RCC 7860 (cell line): ENCODE measurements at places on chromosomes 4 and X.

DNA sequence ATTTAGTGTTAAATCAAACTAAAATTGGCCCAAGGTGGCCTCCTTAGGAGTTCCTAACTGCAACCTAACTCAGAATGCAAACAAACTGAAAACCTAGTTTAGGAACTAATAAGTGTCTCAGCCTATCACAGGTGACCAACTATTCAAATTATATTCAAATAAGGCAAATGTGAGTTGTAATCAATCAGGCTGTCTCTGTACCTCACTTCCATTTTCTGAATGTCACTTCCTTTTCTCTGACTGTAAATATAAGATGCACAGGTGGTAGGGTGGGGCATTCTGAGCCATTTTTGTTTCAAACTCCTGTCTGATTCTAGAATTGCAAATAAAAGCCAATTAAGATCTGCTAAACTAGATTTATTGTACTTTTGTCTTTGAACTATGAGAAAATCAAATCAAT is 401.5 kb downstream of the PPP3CA start:
- DNase-seq = no peak

- DNase-seq = peak; percentile 9
Measured at GRCh38 chrX:38260231-38260630, 39.6 kb upstream of the SRPX start.

DNA sequence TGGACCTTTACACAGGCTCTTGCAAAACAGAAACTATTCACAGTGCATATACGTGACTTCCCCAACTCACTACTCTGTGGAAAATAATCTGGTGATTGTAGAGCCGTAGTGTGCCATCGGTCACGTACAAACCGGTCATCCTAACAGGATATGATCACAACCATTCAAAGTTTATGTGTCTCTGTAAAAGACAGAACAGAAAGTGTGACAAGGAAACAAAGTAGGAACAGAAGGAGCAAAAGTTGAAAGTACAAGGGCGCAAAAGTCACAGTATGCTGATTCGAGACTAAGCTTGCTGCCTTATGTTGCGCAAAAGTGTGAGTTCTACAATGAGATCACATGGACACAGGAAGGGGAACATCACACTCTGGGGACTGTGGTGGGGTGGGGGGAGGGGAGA is 18.6 kb downstream of the MEPE start:
- no peak for DNase-seq

GRCh38 chrX:153935326-153935851 is 552 bp upstream of the NAA10 start:
- DNase-seq = peak; percentile 3

DNA sequence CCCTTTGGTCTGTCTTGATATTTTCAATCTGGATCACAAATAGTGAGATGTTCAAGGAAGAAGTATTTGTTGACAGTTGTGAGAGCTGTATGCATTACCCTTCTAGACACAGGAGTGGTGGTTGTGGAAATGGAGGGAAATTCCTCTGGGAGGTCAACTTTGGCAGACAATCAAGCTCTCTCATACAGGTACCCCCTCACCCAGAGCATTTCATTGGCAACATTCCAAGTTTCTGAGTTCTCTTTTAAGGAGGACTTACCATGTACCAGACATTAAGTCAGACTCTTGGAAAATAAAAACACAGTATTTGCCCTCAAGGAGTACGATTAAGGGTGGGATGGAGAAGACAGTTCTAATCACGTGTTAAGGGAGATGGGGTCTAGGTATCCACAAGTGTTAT is 45.3 kb downstream of the KLHL15 start:
- DNase-seq = no peak

DNA sequence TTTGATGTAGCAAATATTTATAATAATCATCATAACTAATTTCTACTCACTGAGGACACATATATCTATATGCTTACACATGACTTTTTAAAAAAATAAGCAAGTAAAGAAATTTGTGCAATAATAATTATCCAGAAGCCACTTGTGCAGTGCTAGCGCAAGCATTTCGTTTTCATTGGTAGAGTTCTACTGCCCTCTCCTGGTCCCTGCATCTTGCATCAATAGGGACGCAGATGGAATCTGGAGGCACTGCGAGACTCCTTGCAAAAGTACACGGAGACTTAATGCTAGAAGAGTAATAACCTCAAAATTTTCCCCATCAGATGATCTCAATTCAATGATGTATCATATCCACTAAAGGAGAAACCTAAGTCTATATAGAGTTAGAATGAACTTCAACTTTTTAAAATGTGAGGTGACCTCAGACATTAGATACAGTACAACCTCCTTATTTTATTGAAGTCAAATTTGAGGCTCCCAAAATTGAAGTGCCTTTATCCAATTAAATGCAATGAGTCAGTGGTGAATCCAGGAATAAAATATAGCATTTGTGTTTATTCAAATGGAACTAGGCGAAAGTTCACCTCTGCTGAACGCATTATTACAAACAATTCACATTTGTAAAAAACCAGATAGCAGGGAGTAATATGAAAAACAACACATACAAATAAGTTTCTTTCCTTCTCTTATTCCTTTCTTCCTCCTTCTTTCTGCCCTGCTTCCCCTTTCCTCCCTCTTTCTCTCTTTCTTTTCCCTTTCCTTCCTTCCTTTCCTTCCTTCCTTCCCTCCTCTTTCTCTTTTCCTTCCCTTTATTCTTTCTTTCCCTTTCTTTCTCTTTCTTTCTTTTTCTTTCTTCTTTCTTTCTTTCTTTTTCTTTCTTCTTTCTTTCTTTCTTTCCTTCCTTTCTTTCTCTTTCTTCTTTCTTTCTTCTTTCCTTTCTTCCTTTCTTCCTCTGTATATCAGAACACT is 450.0 kb downstream of the ANKRD50 start:
- DNase-seq = peak; percentile 24

DNA sequence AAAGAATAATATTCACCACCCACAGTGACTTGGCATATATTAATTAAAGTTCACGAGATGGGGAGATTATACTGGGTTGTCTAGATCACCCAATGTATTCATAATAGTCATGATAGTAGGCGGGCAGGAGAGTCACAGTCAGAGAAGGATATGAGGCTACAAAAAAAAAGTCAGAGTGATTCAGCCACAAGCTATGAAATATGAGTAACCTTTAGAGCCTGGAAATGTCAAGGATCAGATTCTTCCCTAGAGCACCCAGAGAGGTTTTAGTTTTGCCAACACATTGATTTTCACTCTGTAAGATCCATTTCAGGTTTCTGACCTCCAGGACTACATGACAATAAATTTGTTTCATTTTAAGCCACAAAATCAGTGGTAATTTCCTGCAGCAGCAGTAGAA is 501.9 kb downstream of the GABRG1 start:
- DNase-seq = peak; percentile 55

DNA sequence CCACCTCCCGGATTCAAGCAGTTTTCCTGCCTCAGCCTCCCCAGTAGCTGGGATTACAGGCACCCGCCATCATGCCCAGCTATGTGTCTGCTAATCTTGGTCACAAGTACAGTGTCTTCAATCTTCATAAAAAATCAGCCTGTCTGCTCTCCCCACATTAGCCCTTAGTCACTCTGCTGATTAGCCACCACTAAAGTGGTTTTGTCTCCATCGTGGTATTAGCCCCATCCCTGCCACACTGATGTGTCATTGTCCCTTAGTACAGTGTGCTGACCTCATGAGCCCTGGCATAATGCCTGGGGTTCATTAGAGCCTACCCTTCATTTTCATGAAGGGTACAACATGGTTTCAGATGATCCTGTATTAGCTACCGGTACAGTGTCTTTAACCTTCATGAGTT is 49.9 kb downstream of the ZNF157 start:
- no peak for DNase-seq

DNA sequence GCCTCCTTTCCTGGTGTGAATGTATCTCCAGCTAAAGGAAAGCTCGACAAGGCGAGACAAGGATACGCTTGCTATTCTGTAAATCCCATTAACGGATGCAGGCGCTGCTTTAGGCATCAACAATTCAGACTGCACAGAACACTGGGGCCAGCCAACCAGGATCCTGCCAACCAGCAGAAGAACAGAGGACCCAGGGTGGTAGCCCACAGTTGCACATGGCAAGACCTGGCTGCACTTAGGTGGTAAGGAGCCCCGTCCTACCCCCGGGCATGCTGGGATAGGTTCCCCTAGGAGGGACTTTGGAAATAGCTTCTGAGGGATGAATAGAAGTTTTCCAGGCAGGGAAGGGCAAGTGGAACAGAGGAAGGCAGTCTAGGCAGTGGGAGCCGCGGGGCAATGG is 20.7 kb downstream of the PSAPL1 start:
- DNase-seq = no peak

DNA sequence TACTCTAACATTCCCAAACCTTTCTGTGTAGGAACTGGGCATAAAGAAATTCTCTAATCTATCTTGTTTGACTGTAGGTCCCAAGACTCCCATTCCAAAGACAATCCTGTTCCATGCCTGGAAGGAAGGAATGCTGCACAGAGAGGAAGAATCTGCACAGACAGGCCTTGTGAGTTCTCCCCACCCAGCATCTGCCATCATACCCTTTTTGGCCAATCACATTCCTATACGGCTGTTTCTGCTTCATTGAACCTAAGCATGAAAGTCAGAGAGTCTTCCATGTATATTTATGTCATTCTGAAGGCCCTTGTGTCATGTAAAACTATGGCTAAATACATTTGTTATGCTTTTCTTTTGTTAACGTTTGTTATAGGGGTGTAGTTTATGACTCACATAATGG is 667.7 kb upstream of the IGFBP7 start:
- DNase-seq = no peak

DNA sequence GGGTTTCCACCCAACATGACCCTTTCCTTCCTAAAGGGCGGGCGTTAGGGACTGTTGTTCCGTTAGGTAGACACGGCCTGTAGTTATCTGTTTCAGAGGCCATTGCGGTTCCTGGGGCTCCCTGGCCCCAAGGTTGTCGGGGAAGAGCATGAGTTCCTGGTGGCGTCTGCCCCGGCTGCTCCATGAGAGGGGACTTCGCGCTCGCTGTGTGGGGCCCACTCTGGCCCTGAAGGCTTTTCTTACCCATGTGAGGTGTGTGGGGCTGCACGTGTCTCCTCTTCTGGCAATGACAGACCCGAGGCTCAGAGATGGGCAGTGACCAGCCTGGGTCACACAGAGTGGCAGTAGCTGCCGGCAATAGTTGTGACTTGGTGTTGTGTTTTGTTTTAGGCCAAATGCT is 9.1 kb downstream of the TADA2B start:
- DNase-seq = no peak

GRCh38 chr4:154076921-154077320 is 288.0 kb upstream of the SFRP2 start:
- DNase-seq = peak; percentile 13

DNA sequence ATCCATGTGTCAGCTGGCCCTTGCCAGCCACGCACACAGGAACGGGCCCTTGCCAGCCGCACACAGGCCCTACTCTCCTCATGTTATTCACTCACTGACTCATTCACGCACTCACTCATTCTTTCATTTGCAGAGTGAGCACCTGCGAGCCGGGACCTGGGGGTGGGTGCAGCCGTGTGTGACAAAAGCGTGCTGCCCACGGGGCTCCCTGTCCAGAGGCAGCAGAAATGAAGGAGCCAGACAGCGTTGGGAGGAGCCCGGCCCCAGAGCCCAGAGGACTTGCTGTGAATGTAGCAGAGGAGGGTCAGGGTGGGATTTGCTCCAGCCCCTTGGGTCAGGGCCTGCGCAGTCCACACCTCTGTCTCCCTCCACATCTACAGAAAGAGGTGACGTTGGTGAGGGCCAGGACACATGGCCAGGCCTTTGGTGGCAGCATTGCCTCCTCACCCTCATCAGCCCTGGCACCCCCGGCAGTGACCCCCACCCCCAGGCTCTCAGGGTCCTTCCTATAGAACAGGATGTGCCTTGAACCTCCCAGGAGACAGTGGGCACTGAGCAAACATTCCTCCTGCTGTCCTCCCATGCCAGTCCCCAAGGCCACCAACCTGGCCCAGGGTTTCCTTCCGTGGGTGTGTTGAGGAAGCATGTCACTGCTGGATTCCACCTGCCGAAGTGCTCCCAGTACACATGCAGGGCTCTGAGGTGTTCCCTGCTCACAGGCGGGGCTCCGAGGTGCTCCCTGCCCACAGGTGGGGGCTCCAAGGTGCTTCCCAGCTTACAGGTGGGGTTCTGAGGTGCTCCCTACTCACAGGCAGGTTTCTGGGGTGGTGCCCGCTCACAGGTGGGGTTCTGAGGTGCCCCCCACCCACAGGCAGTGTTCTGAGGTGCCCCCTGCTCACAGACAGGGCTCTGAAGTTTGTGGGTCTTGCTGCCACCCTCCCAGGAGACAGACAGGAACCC is 105.7 kb downstream of the HMX1 start:
- no peak for DNase-seq

GRCh38 chr4:106898621-106899230 is 137.4 kb downstream of the DKK2 start:
- DNase-seq = peak; percentile 17

- no peak for DNase-seq
Measured at GRCh38 chrX:41412261-41413081, 34.7 kb upstream of the NYX start.

DNA sequence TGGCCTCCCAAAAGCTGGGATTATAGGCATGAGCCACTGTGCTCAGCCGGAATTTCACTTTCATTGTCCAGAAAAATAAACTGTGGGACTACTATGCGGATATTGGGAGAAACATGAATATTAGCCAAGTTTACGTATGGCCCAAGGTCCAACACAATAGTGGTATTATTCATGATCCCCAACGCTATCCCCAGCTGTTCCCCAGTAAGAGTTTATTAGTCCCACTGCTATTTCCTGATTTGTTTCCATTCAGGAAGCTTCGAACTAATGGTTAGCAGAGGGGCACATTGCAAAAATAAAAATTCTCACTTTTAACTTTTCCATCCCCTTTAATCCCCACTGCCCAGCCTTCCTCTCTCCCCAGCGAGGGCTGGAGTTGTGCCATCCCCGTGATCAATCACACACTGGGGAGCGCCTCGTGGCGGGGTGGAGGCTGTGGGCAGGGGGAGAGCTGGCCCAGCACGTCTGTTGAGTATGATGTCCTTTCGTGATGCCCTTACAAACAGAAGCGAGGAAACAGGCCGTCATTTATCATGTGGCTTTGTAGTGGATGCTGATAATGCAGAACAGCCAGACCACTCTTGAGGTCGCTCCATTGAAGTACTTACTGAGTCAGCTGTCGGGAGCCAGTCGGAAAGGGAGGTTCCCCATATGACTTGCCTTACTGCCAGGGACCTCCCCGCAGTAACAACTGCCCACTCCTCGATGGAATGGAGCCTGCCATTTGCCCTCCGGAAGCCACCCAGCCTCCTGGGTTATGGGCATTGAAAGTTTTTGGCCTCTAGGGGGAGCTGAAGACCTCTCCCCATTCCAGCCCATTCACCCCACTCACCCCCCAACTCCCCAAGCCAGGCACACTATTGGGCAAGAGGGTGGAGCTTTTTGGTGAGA is 117.0 kb downstream of the KDR start:
- DNase-seq = no peak

DNA sequence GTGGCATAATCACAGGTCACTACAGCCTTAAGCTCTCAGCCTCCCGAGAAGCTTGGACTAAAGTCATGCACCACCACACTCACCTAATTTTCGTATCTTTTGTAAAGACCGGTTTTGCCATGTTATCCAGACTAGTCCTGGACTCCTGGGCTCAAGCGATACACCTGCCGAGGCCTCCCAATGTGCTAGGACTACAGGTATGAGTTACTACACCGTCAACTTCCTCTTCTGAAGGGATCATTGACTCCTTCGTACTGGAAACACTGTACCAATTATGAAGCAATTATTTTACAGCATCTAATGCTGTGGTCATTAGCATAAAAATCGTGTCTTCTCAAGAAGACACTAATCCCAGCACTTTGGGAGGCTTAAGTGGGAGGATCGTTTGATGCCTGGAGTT is 35.2 kb downstream of the PDS5A start:
- no peak for DNase-seq
